ENCODE measurements at places on chromosomes 1 and 21. TPM values are rescaled to one million over a fixed set of nuclear protein-coding genes. Genes with fewer than 3 reads are reported as not detected.

- no peak overlapping the region for H3K27ac ChIP-seq
- H3K4me3 ChIP-seq = no peak overlapping the region
- no peaks in the 10 kb centered on the region for H3K4me1 ChIP-seq
- no peak for DNase-seq
- no peaks in the 10 kb centered on the region for H3K36me3 ChIP-seq
Measured at GRCh38 chr1:36652586-36652985, 169.9 kb upstream of the CSF3R start.

- H3K4me1 ChIP-seq = peaks cover 29% of the 10 kb centered on the region
- peak overlapping the region; percentile 67 for H3K27ac ChIP-seq
- H3K4me3 ChIP-seq = peak overlapping the region; percentile 83
Measured at GRCh38 chr1:3795453-3796214, 664 bp downstream of the LRRC47 start.

DNA sequence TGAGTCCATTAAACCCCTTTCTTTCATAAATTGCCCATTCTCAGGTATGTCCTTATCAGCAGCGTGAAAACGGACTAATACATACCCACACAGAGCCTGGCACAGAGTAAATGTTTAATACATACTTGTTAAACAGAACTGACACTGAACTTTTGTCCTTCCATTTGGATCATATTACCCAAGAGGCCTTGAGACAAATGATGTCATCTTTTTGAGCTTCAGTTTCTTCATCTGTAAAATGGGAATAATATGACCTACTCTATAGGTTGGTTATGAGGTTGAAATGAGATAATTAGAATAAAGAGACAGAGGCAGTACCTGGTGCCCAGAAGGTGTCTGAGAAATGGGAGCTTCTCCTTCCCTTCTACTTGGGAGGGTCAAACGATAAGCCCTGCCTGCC lies 13.8 kb downstream of the CYB5RL start:
- H3K4me3 ChIP-seq = no peak overlapping the region
- H3K27me3 ChIP-seq = no peaks in the 10 kb centered on the region

- no peaks in the 10 kb centered on the region for H3K36me3 ChIP-seq
- no peak for DNase-seq
- peaks cover 6% of the 10 kb centered on the region for H3K4me1 ChIP-seq
- no peaks in the 10 kb centered on the region for H3K27me3 ChIP-seq
- no peak overlapping the region for H3K4me3 ChIP-seq
Measured at GRCh38 chr1:33897092-33897725, 33.3 kb downstream of the HMGB4 start.

GRCh38 chr1:76005765-76006164 lies 68.8 kb upstream of the ST6GALNAC3 start:
- no peak overlapping the region for H3K27ac ChIP-seq
- no peaks in the 10 kb centered on the region for H3K4me1 ChIP-seq
- DNase-seq = no peak
- no peak overlapping the region for H3K4me3 ChIP-seq
- H3K36me3 ChIP-seq = no peaks in the 10 kb centered on the region
- H3K27me3 ChIP-seq = no peaks in the 10 kb centered on the region

GRCh38 chr1:214615871-214616270 lies 12.9 kb downstream of the CENPF start:
- no peaks in the 10 kb centered on the region for H3K27me3 ChIP-seq
- H3K36me3 ChIP-seq = no peaks in the 10 kb centered on the region
- no peak for DNase-seq

DNA sequence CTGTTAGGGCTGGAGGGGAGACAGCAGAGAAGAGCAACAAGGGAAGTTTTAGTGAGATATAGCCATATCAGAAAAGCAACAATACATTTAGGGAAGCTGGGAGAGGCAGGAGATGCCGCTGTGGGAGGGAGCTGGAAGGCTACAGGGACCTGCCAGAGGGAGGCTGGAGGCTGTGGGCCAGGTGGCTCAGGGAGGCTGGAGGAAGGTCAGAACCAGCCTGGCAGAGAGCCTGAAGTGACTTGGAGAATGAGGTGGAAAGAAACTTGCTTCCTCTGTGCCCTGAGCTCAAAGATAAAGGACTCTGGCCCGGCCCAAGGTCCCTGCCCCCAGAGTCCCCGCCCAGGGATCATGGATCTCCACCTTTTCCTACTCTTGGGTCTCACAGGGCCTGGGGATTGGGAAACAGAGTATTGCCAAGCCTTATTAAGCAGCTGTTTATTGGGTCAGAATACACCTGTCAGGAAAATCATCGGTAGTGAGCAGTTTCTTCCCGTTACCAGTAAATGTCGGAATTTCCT lies 85.9 kb downstream of the KIF26B start:
- DNase-seq = peak; percentile 33
- H3K27ac ChIP-seq = no peak overlapping the region
- no peaks in the 10 kb centered on the region for H3K36me3 ChIP-seq
- no peaks in the 10 kb centered on the region for H3K27me3 ChIP-seq
- no peak overlapping the region for H3K4me3 ChIP-seq

GRCh38 chr1:248751635-248752034 lies 3.9 kb downstream of the LYPD8 start:
- no peaks in the 10 kb centered on the region for H3K27me3 ChIP-seq
- no peak overlapping the region for H3K27ac ChIP-seq
- no peaks in the 10 kb centered on the region for H3K4me1 ChIP-seq
- no peak for DNase-seq
- H3K36me3 ChIP-seq = no peaks in the 10 kb centered on the region

DNA sequence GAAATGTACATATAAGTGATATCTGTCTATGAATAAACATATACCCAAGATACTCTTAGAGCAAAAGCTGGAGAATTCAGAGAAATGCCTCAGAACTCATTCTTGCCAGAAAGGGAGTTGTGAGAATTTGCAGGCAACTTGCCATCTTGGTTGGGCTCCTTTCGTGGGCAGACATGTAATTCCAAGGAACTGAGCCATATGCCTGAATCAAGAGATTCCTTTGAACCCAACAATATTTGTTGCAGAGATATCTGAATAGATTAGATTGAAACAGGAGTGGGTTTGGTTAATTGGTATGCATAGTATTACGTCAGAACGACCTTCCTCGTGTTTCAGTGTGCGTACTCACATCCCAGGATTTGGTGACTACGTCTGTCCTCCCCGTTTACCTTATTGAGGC lies 67.0 kb downstream of the TGFB2 start:
- no peak overlapping the region for H3K4me3 ChIP-seq
- H3K27ac ChIP-seq = no peak overlapping the region
- H3K27me3 ChIP-seq = no peaks in the 10 kb centered on the region
- H3K4me1 ChIP-seq = no peaks in the 10 kb centered on the region
- DNase-seq = no peak

GRCh38 chr1:147665521-147665920 lies 4.8 kb downstream of the ACP6 start:
- H3K4me1 ChIP-seq = peaks cover 16% of the 10 kb centered on the region
- no peak overlapping the region for H3K4me3 ChIP-seq
- DNase-seq = no peak
- H3K27me3 ChIP-seq = no peaks in the 10 kb centered on the region

DNA sequence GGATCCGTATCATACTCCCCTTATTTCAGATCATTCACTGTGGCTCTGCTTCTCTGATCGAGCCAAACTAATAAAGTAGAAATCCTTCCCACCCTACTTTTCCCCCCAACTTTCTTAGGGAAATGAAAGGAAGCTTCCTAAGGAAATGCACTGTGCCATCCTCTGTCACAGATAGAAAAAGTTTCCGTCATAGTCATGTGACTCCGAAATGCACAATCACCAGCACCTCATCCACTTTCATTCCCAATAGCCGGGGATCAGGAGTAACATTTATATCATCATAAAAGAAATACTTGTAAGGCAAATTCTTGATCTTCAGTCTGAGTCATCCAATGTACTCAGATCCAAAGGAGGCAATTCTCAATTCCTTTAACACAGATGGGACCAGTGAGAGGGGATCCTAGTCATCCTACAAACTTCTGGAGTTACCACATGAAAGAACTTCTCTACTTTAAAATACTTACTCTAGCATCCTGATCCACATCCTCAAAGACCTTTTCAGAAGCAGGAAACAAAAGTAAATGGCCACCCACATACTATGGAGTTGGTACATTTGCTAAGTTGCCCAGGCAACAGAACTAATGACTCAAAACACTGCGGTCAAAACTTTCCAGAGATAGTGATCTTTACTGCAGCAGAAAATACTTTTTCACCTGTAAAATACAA lies 97.8 kb upstream of the ZC3H11B start:
- no peaks in the 10 kb centered on the region for H3K4me1 ChIP-seq
- no peaks in the 10 kb centered on the region for H3K36me3 ChIP-seq
- no peak overlapping the region for H3K4me3 ChIP-seq
- H3K27me3 ChIP-seq = no peaks in the 10 kb centered on the region
- DNase-seq = no peak

DNA sequence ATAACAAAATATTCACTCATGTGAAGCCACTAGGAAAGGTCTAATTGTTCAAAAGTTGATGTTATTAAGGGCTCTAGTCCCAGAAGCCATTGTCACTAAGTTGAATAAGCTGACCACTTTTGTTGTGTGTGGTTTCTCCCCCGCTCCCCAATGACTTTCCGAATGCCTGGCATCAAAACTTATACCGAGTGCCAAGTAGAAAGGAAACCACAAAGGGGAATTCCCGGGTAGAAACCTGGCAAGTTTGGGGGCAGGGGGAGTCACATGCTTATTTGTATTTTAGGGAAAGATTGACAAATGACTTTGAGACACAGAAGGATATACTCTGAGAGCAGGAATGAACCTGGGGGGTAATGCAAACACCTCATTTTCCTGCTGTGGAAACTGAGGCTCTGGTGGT lies 154.1 kb downstream of the TGFBR3 start:
- H3K4me1 ChIP-seq = peaks cover 35% of the 10 kb centered on the region
- no peak overlapping the region for H3K4me3 ChIP-seq
- H3K27ac ChIP-seq = no peak overlapping the region
- no peaks in the 10 kb centered on the region for H3K36me3 ChIP-seq
- H3K27me3 ChIP-seq = no peaks in the 10 kb centered on the region
- no peak for DNase-seq

DNA sequence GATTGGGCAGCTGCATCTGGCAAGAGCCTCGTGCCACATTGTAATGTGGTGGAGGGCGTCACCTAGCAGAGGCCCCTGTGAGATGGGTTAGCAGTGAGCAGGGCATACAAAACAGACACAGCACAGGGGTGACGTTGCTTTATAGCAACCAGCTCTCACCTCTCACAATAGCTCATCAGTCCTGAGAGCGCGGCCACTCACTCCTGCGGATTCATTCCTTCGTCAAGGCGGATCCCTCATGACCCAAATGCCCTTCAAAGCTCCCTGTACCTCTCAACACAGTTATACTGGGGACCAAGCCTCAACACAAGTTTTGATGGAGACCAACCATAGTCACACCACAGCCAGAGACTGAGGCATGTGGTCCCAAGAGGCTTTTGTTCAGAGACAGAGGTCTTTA lies 22.9 kb downstream of the SLC37A1 start:
- no peak overlapping the region for H3K27ac ChIP-seq
- H3K27me3 ChIP-seq = no peaks in the 10 kb centered on the region
- H3K4me3 ChIP-seq = no peak overlapping the region

DNA sequence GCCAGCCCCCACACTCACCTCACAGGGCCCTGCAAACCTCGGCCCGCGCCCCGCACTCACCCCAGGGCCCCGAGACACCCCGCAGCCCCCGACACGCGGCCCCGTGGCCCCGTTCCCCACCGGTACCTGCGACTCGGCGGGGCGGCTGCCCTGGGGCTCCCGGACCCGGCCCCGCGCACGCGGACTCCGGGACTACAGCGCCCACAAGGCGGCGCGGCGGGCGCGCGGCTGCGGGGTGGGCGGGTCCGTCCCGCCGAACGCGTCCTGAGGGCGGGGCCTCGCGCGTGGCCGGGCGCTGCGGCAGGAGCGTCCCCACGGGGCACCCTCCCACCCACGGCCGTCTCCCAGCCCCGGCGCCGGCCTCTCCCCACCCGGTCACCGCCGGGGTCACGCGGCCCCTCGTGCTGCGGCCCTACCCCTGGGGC lies at the start of gene SLC19A1:
SLC19A1 (minus strand) TSS at position 199 of the 425 bp plus-strand sequence. CDS start 4,481 bp downstream, outside the sequence.
- H3K4me1 ChIP-seq = peaks cover 7% of the 10 kb centered on the region
- peak; percentile 88 for DNase-seq
- peak within 1 kb of the TSS; percentile 55 for H3K4me3 ChIP-seq
- H3K36me3 ChIP-seq = no peaks in the 10 kb centered on the region

- H3K27me3 ChIP-seq = no peaks in the 10 kb centered on the region
- H3K4me3 ChIP-seq = no peak overlapping the region
- no peak overlapping the region for H3K27ac ChIP-seq
- no peak for DNase-seq
- peaks cover 14% of the 10 kb centered on the region for H3K4me1 ChIP-seq
- peaks cover 96% of the 10 kb centered on the region for H3K36me3 ChIP-seq
Measured at GRCh38 chr1:8360493-8361197, 42.7 kb downstream of the SLC45A1 start.

DNA sequence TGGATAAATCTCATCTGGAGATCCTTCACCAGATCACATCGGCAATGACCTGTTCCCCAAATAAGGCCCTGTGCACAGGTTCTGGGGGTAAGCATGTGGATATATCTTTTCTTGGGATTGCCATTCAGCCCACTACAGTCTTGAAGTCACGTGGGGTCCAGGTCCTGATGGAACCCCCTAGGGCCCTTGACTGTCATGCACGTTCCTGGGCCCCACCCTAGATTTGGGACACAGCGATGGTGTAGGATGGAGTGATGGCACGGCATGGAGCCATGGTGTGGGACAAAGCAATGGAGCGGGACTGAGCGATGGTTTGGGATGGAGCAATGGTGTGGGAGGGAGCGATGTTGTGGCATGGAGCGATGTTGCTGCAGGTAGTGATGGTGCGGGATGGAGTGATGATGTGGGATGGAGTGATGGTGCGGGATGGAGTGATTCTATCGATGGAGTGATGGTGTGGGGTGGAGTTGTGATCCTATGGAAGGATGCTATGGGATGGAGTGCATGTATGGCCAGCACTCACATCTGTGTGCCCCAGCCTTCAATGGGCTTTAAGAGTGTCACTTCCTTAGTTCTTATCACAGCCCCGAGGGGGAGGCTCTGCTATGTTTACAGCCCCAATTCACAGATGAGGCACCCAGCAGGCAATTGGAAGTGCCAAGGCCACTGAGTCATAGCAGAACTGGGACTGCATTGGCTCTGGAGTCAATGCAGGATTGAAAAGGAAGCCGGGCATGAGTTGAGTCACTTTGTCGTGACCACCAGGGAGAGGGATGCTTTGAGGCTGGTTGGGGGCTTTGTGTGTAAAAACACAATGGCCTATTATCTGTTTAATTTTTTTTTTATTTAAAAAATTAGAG lies 97.0 kb upstream of the C1orf174 start:
- no peaks in the 10 kb centered on the region for H3K4me1 ChIP-seq
- no peak overlapping the region for H3K27ac ChIP-seq
- peaks cover 15% of the 10 kb centered on the region for H3K27me3 ChIP-seq

GRCh38 chr1:52296345-52296744 lies 69.7 kb downstream of the CC2D1B start:
- no peaks in the 10 kb centered on the region for H3K4me1 ChIP-seq
- H3K36me3 ChIP-seq = no peaks in the 10 kb centered on the region
- DNase-seq = no peak
- H3K4me3 ChIP-seq = no peak overlapping the region
- no peak overlapping the region for H3K27ac ChIP-seq

GRCh38 chr1:112237983-112238545 lies 157.9 kb upstream of the CTTNBP2NL start:
- H3K4me3 ChIP-seq = no peak overlapping the region
- no peak overlapping the region for H3K27ac ChIP-seq
- no peaks in the 10 kb centered on the region for H3K36me3 ChIP-seq
- DNase-seq = no peak

Gene ZC3H11A
- total RNA-seq = 84.5 TPM

Gene KHDRBS1
- 81.7 TPM for total RNA-seq

Gene KLHDC9
- 3.2 TPM for total RNA-seq

Gene ADORA3
- total RNA-seq = 9.3 TPM

Gene ADAM30
- not detected for total RNA-seq

Gene MIXL1
- total RNA-seq = not detected

Gene CADM3
- total RNA-seq = 1.7 TPM

Gene AMPD1
- total RNA-seq = not detected

Gene SSR2
- 231 TPM for total RNA-seq

Gene C1orf115
- total RNA-seq = 35.3 TPM
